C1 segment of cervical spinal cord (tissue), 14 donors: ENCODE measurements at places on chromosomes 6 and 20.

DNA sequence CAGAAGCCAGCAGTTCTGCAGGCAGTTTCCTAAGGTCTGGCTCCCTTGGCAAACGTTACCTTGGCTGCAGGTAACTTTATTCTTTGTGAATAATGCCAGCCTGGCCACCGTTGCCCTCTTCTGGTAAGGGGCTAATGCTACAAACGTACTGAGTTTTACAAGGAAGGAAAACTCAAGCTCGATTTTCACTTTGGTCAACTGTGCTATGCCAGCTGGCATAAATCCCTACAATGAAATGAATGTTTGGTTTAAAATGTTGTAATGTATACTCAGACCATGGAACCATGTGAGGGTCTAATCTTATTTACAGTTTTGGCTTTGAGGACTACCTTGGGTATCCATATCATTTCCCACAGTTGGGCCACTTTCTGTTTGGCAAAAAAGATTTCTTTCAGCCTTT lies 101.4 kb downstream of the SLX4IP start:
- DNase-seq: no peak

DNA sequence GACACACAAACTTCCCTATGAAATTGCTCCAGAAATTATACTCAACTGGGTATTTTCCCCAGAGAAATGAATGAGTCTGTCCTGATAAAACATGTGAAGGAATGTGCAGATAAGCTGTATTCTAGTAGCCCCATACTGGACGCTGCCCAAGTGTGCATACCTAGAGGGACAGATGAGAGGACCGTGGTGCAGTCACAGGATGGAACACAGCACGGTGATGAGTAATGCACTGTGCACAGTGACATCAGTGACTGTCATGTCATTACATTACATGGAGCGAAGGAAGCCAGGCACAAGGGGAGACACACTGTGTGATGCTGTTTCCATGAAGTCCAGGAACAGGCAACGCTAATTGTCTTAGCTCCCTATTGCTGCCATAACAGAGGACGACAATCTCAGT lies 155.5 kb downstream of the CDH4 start:
- DNase-seq: no peak

GRCh38 chr6:92292067-92292466 lies 1127.3 kb downstream of the EPHA7 start:
- no peak for DNase-seq

- no peak for DNase-seq
Measured at GRCh38 chr6:54892831-54893230, 46.3 kb downstream of the FAM83B start.

GRCh38 chr20:61480158-61480825 lies 228.2 kb downstream of the CDH4 start:
- DNase-seq: no peak

GRCh38 chr6:158439255-158439654 lies 120.6 kb upstream of the TMEM181 start:
- DNase-seq: no peak

GRCh38 chr6:5389086-5389745 lies 127.9 kb downstream of the FARS2 start:
- no peak for DNase-seq
